ENCODE measurements at places on chromosomes 6 and 20.

GRCh38 chr6:166515072-166515810, 71.2 kb downstream of the RAMACL start:
- DNase-seq = no peak

- no peak for DNase-seq
Measured at GRCh38 chr6:160247457-160247883, 11.2 kb downstream of the SLC22A2 start.

DNA sequence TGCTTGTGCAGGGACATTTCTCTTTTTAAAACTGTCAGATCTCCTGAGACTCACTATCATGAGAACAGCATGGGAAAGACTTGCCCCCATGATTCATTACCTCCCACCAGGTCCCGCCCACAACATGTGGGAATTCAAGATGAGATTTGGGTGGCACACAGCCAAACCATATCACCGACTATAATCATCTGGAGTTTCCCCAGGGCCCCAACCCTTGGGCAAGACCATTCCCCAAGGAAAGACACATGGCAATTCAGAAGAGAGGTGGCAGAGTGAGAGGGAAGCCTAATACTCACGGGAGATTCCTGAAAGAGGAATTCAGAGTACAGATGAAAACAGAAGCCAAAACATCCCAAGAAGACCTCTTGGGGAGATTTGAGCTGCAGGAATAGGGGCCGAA, 291.0 kb upstream of the PLCB4 start:
- no peak for DNase-seq

- DNase-seq = no peak
Measured at GRCh38 chr6:89974834-89975233, 80.6 kb downstream of the GJA10 start.

GRCh38 chr20:38229376-38230252, 30.9 kb downstream of the KIAA1755 start:
- DNase-seq = no peak

DNA sequence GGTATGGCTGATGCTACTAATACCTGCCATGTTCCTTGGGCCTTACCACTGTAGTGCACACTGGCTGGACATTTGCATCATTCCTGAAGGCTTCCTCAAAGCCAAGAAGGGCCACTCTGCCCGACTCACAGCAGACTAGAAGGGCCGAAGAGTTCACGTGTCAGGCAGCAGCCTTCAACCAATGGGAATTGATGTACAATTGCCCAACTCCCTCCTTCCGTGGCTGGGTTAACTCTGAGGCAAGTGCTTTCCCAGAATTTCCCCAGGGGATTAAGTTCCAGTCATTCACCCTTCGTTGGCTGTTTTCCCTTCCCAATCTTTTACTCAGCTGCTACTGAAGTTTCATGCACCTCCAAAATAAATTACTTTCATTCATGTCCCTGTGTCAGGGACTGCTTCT, 29.8 kb downstream of the PSMB9 start:
- DNase-seq = no peak

DNA sequence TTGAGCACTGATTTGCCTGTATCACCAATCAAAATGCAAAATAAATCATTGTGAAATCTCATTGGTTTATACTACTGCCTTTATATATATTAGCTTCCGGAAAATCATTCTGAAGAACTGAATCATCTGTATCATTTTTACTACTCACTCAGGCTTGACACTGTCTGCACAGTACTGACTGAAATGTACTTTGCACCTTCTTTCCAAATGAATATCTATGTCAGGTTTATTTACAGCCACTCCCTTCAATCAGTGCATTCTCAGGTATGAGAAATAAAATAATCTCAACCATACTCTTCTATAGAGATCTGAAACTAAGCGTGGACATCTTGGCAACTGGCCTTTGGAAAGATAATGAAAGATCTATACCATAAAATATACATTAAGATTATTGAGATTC, 2.7 kb downstream of the KHDRBS2 start:
- DNase-seq = no peak

- no peak for DNase-seq
Measured at GRCh38 chr6:168658059-168658458, 217.1 kb downstream of the SMOC2 start.

Measured in glomerular endothelial cell (primary cell).